ENCODE measurements at places on chromosomes 6 and 20.
A peak's percentile ranks its signal among the peaks of the same experiment; 100 is the strongest.

GRCh38 chr6:16781348-16782169, 20.3 kb upstream of the ATXN1 start:
- no peak for DNase-seq

DNA sequence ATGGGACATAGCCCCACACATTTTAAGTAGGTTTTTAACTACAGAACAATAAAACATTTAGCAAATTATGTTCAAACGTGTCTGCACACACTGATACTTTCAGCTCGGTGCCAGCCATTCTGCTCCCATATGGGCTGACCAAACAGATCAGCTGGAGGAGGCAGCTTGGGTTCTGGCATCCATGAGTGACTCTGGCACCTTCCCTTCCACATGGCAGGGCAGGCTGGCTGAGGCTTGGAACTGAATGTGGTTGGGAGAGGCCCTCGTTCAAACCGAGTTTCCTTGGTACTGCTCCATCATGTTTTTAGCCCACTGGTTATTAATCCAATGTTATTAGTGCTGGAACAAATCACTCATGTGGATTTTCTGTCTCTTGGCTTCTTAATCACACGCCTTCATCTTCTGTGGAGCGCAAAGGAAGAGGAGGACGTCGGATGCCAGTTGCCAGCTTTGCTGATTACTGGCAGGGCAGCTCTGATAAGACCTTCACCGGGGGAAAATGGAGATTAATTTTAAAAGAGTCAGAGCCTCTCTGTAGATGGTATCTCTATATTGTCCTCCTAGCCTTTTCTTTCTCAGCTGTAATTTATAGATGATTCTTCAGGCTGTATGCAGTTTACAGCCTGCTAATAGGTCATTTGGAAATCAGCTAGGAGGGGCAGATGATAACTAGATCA, 93.1 kb upstream of the TIAM2 start:
- DNase-seq: no peak

DNA sequence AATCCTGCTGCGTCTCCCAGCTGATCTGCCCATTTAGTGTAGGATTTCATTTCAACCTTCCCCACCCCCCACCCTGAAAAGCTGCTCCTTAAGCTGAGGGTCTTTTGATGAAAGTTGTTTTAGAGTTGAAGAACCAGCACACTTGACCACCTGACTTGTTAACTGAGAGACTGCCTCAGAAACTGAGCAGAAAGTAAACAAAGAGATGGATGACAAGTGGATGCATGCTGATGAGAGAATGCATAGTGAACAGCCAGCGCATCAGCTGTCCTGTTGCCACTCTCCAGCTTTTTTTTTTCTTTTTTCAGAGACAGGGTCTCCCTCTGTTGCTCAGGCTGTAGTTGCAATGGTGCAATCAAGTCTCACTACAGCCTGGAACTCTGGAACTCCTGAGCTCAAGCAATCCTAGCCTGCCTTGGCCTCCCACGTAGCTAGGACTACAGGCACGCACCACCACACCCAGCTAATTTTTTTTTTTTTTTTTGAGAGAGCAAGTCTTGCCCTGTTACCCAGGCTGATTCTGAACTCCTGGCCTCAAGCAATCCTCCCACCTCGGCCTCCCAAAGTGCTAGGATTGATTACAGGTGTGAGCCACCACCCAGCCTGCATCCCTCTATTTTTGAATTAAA, 9.5 kb downstream of the RPL10A start:
- DNase-seq: no peak

GRCh38 chr20:51641866-51642265, 99.3 kb upstream of the NFATC2 start:
- DNase-seq: no peak

DNA sequence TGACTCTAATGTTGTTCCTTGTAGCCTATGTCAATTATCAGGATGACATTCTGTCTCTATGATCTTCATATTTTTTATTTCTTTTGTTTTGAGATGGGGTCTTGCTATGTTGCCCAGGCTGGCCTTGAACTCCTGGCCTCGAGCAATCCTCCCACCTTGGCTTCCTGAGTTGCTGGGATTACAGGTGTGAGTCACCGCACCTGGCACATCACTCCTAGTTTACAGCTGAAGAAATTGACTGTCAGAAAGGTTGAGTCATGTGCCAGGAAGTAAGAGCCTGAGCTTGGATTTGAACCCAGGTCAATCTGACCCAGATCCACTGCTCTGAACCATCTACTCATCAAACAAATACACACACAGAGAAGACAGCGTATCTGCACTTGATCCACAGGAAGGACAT, 14.4 kb downstream of the PPP1R3G start:
- DNase-seq: no peak

DNA sequence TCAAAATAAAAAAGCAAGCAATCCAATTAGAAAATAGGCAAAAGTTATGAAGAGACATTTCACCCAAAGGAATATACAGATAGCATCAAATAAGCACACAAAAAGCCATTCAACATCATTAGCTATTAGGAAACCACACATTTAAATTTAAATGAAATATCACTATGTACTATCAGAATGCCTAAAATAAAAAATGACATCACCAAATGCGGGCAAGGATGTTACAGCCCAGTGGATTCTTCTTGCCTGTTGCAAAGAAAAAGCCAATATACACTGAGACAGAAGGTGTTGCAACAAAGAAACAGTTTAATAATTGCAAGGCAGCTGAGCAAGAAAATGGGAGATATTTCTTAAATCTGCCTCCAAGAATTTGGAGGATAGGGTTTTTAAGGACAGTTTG, 31.0 kb upstream of the MBOAT1 start:
- DNase-seq: no peak

- DNase-seq: no peak
Observed at GRCh38 chr6:33073431-33073871, at the start of gene HLA-DPA1. HLA-DPA1 (minus strand) TSS chr6:33073649.

DNA sequence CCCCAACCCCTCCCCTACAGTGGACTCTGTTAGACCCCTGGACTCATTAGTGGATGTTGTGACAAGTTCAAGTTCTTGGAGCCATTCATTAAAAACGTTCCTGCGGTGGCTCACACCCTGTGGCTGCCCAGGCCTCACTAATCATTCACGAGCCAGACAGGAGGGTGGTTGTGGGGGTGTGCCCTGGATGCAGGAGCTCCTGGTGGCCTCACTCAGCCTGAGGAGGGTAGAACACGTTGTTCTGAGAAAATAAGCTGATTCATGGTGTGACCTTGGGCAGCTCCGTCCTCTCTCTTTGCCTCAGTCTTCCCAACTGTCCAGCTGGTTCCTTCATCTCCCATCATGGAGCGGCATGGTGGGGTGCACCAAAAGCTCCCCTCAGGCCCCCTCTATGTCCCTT, 16.7 kb downstream of the SLC13A3 start:
- no peak for DNase-seq

GRCh38 chr6:41318261-41318653, 17.2 kb upstream of the NCR2 start:
- no peak for DNase-seq

DNA sequence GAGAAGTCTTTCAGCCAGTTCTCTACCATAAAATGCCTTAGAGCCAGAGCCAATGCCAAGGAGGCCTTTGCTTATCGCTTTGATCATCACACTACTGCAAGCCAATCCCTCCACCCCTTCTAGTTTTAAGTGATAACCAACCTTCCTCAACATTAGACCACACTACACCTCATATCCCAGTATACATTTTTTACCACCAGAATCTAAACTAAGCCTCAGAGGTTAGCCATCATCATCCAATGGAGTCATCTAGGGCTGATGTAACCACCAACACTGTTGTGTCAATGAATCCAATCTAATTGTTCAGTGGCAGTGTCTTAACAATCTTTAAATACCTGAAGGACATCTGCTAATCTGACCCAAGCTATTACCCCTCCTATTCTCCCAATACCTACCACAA, 6.4 kb downstream of the ZUP1 start:
- no peak for DNase-seq

DNA sequence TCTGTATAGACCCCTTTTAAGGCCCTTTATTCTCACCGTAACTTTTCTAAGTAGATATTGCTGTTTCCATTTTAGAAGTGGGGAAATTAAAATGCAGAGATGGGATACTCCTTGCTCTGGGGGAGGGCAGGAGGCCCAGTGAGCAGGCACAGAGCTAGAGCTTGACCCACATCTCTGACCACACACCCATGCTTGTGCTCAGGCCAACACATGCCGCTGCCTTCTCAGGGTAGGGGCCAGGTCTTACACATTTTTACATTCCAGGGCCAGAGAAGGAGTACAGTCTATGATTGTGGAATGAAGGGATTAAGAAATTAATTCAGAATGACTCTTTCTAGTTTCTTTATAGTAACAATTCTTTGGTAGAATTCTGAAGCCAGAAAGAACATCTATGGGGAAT, 104.8 kb downstream of the SOBP start:
- DNase-seq: no peak

DNA sequence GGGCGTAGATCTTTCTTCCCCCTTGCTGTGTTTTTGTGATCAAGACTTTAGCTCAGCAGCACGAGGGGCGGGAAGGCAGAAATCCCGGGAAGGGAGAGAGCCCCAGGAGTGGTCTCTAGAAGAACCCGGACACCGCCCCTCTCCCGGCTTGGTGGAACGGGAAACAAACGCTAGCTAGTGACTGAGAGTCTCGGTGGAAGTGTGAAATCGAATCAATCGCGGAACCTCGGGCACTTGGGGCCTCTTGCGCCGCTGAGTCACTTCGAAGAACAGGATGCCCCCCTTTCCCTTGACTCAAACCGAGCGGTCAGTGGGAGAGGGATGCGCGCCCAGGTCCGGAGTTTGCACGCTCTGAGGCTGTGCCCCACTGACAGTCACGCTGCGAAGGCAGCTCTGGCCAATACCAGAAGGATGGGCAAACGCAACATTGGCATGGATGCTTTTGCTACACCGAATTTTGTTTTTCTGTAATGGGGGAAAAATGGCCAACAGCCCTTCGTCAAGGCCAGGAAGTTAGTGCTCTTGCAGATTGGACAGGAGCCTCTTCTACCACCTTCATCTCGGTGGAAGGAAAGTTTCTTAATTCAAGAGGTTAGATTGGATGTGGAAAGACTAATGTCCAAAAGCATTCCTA, 1.6 kb upstream of the OLIG3 start:
- DNase-seq: no peak

- peak; percentile 31 for DNase-seq
Observed at GRCh38 chr6:132399376-132400074, 1.8 kb downstream of the MOXD1 start.

GRCh38 chr6:150685860-150686259, 86.2 kb downstream of the PLEKHG1 start:
- DNase-seq: peak; percentile 13

DNA sequence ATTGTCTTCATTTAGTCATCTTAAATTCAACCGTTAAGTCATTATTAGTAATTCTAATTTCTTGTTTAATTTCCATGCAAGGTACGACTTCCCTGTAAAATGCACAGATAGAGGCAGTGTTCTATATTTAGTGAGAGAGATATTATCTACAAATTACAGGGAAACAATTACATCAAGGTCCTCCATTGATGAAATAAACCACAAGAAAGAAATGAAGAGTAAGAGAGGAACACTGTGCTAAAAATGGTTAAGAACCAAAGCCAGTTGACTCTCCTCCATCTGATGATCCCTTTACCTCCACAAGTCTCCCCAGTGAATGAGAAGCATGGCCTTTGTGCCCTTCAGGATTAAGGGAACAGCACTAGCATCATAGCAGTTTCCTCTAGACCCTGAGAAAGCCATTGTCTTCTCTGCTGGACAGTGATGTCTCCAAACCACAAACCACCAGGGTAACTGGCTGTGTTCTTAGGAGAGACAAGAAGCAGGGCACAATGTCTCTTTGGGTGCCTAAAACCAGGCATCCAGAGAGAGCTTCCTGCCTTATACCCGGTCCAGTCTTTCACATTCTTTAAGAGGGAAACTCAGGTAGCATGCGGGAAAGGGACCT, 38.1 kb downstream of the IRF4 start:
- DNase-seq: no peak

- no peak for DNase-seq
Observed at GRCh38 chr20:39878809-39879208, 810.2 kb downstream of the MAFB start.

DNA sequence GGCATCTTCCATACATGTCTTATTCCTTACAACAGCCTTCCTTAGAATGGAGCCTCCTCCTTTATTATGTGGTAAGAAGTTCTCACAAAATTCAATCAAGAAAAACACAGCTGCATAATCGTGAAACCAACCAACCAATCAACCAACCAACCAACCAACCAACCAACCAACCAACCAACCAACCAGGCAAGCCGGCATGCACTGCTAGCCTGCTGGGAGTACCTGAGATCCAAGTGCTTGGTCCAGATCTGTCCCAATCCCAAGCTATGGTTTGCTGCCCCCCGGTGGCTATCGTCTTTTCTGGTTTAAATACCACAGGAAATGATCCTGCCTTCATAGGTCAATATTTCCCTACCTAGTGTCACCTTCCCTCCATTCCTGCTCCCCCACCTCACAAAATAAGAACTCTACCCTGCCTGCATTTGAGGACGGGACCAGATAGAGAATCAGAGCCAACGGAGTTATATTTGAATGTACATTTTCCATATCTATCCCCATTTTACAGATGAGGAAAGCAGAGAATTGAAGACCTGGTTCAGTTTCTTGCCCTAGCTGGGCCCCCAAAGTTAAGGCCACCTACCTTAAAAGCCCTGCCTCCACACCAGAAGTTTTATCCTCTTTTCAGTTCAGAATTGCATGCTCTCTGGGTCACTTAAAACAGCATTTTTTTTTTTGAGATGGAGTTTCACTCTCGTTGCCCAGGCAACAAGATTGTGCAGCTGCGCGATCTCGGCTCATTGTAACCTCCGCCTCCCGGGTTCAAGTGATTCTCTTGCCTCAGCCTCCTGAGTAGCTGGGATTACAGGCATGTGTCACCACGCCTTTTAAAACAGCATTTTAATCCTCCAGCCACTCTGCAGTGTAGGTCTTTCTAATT, 27.1 kb downstream of the RAB44 start:
- peak; percentile 55 for DNase-seq

- peak; percentile 12 for DNase-seq
Observed at GRCh38 chr6:35016502-35017321, 124.4 kb downstream of the TCP11 start.

DNA sequence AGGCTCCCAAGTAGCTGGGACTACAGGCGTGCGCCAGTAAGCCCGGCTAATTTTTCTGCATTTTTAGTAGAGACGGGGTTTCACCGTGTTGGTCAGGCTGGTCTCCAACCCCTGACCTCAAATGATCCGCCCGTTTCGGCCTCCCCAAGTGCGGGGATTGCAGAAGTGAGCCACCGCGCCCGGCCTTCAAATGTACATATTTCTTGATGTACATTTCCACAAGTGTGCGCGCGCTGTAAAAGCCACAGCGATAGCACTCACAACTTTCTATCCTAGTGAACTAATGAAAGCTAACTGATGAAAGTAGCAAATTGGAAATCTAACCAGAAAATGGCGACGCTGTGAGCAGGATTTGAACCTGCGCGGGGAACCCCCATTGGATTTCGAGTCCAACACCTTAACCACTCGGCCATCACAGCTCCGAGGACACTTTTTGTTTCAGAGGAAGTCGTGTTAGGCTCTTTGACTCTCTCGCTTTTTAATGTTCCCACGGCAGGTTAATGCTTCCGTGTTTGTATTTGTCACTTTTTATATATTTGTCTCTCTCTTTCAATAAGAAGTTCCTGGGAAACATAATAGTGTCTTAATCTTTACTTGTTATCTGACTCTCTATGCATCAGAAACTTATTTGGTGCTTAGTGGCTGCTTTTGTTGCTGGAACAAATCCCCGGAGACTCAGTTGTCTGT, 199.4 kb upstream of the ZNF184 start:
- DNase-seq: peak; percentile 77

- DNase-seq: peak; percentile 94
Observed at GRCh38 chr20:64188682-64189529, 24.7 kb downstream of the MYT1 start.

GRCh38 chr20:10639737-10640556, 33.9 kb downstream of the JAG1 start:
- DNase-seq: no peak

Data from Caki2 (cell line).